ENCODE measurements at places on chromosomes 7 and 10.

- DNase-seq: no peak
These were observed 9.4 kb upstream of the KAT6B start for GRCh38 chr10:74816824-74817498.

DNA sequence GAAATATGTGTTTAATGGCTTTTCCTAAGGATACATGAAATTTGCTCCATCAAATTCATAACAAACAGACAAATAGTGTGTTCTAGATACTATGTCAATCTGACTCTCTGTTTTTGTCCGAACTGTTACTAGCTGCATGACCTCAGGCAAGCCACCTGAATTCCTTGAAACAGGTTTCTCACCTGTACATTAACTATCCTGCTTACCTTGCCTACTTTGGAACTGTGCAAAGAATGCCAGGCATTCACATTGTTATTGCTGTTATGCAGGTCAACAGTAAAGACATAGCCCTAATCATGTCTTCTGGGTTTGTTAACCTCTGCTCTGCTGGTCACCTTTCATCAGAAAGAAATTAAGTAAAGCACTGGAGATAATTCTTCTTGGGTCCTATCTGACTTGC lies 1283.9 kb upstream of the CELF2 start:
- DNase-seq: no peak

DNA sequence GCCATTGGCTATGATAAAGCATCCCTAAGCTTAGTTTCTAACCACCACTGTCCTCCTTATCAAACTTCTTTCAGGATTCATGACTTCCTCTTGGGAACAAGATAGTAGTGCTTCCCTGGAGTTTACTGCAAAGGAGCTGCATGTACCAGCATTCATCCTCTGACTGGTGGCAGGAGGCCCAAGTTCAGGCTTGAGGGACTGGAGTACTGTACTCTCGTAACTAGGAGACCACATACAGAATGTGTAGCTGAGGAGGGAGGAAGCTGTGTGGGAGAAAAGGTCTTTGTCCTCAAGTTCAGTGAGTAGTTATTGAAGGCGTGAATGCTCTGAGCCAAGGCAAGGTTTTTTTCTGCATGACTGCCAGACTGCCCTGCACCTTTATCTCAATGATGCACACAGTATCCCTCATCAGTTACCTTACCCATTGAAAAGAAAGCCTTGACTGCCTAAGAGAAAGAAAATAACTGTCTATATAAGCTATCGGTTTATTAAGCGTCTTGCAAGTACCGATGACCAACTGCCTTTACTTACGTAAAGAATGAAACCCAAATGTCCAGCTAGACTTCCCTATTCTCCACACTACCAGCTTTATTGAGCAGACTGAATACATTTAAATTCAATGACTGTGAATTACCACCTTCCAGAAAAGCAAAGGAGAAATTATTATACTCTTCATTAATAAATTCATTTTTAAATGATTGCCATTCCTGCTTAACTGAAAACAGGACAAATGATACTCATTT lies 12.8 kb downstream of the SCRN1 start:
- no peak for DNase-seq

GRCh38 chr10:63542835-63543575 lies 21.8 kb downstream of the REEP3 start:
- DNase-seq: peak; percentile 65

DNA sequence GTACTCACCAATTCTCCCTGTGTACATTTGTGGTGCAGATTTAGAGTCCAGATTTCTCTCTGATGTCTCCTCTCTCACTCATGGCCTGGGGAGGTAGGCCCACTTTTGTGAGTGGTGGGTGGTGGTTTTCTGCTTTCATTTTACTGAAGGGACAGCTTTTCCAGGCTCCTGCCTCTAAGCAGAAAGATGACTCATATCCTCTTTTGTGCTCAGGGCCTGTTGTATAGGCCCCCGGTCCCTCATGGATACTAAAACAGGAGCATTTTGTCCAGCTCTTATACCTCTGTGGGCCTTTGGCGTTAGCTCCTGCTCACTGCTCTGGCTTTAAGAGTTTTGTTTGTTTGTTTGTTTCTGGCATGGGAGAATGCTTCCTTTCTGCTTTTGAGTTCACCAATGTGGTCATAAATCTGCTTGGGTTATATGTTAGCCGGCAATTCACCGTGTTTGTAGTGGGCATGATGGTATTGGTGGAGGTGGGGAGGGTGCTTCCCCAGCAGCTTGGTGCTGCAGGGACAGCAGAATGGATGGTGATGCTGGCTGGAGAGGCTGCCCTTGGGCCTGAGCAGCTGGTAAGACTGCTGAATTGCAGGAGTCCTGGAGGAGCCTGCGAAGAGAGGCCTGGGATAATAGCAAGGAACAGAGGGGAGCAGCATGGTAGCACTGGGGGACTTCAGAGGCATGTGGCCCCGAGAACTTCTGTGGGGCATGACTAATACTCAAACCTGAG lies 468.7 kb downstream of the RPS24 start:
- DNase-seq: peak; percentile 28

DNA sequence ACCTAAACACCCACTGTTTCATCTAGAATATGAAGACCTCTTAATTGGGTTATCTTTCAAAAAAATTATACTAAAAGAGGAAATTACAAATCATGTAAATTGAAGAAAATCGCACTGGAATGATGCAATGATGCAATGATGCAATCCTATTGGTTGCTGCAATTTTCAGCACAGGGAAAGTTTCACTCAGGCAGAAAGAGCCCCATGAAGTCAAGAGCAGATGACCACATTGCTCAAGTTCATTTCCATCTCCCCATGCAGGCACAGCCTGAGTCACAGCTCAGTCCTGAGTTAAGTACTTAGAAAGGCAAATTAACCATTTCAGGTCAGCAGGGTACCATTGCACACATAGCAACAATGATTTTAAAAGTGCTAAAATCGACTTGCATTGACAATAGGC lies 180.3 kb upstream of the MYO3A start:
- DNase-seq: peak; percentile 8

GRCh38 chr10:13399236-13399635 lies 51.1 kb upstream of the SEPHS1 start:
- no peak for DNase-seq

DNA sequence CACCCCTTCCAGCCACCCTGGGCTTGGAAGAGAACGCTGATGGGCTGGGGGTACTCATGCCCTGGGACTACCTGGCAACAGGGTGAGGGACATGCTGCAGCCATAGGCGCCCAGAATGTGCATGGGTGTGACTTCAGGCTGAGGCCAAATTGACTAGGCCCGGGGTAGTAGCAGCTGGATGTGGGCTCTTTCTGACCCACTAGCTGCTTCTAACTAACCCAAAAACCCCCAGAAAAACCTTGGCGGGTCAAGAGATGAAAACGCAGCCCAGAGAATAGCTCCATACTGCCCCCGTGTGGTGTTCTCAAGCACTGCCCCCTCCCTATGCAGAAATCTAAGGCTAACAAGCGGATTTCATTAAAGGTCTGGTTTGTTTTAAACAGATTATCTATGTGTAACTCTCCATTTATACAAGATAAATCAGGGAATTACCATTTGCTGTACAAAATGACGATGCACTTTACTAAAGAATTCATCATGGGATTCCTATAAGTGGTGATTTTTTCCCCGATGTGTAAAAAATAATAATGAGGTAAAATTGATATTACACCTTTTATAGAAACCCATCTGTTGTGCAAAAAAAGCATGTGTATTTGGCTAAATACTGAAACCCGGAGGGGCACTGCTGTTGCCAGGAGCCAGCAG lies 4.2 kb downstream of the SMARCD3 start:
- no peak for DNase-seq

GRCh38 chr7:152463709-152464311 lies 28.0 kb upstream of the KMT2C start:
- peak; percentile 98 for DNase-seq

DNA sequence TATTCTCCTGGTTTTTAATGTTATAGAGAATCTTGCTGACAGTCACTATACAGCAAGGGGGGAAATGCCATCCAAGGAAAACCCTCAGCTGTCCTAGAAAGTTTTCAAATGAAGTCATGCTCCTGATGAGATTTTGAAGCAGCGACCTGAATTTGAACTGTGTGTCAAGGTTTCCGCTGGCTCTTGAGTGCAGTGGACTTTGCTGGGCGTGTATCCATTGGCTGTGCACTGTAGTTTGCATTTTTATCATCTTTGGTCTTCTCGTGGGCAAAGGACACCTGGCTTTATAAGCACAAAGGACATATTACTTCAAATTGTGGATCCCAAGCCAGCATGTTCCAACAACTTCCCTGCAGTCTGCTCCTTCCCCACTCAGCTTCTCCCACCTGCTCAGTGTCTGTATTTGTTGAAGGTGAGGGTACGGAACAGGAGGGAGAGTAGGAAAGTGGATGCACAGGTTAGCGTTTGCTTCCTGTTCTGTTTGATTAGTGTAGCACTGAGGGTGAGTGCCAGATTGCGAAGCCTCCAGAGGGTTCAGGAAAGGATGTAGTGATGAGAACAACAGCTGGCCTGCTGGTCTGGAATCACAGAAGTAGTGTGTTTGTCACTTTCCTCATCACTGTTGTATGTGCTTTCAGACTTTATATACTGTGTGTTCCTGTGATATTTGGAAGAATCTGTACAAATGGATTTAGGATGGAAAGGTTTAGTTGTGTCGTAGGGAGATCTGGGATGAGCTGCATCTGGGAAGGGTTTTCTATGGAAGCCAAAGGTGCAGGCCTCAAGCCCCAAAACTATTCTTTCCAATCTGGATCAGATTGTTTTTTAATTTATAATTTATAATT lies 204.8 kb downstream of the BMPER start:
- no peak for DNase-seq

- peak; percentile 97 for DNase-seq
These were observed 272.3 kb downstream of the TRIL start for GRCh38 chr7:28685644-28686417.

DNA sequence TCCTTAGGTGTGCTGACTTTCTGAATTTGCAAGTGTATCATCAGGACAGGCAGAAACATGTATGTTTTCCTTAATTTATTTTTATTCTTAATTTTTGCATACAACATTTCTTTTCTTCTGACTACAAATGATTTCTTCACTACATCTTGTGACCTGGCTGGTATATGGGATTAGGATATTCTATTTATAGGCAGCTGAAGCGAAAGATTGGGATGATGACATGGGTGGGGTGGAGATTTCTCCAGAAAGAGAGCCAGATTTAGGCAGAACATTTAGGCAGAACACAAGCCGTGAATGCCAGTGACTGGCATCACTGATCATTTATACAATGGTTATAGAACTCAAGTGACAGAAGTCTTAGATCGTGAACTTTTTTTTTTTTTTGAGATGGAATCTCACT lies 256.7 kb downstream of the KLF6 start:
- DNase-seq: no peak

GRCh38 chr7:87878208-87878735 lies 2.0 kb downstream of the DBF4 start:
- DNase-seq: no peak

DNA sequence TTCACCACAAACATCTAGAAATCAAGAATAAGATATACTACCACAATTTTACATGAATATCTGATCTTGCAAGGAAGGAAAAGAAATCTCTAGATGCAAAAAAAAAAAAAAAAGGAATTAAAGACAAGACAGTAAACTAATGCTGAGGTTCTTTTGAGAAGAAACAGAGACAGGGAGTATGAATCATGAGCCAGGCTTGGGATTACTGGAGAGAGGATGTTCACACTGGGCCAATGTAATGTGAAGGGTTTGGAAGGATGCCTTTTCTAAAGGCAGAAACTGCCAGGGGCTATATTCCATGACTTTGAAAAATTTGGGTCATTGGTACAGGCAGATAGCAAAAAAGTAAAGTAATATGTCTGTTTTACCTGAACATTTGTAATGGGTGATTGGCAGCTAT lies 573.0 kb upstream of the IGFBP3 start:
- DNase-seq: peak; percentile 25

DNA sequence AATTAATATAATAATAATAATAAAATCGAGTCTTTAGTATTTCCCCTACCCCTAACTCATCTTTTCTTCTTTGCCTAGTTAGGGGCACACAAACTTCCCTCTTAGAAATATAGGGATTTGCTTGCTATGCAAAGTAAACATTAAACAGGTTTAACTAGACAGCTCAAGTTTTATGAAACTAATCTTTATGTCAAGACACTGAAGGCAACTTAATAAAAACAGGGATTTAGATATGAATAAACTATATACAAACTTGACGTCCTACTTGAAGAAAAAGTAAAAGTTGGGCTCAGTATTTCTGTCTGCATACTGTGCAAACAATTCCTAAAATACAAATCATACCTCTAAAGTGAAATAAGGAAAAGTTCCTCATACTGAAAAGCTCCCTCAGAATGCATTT lies 52.1 kb upstream of the CAV2 start:
- DNase-seq: no peak

- DNase-seq: no peak
These were observed 98.7 kb downstream of the PROSER2 start for GRCh38 chr10:11921800-11922392.

DNA sequence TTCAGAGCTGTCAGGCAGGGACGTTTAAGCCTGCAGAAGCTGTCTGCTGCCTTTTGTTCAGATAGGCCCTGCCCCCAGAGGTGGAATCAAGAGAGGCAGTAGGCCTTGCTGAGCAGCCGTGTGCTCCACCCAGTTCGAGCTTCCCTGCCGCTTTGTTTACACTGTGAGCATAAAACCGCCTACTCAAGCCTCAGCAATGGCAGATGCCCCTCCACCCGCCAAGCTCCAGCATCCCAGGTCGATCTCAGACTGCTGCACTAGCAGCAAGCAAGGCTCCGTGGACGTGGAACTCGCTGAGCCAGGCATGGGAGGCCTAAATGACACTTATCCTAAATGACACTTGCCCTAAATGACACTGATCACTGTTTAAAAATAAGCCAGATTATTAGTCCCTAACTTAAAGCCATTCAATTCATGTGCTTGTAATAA lies 6.8 kb upstream of the ASB15 start:
- DNase-seq: no peak

DNA sequence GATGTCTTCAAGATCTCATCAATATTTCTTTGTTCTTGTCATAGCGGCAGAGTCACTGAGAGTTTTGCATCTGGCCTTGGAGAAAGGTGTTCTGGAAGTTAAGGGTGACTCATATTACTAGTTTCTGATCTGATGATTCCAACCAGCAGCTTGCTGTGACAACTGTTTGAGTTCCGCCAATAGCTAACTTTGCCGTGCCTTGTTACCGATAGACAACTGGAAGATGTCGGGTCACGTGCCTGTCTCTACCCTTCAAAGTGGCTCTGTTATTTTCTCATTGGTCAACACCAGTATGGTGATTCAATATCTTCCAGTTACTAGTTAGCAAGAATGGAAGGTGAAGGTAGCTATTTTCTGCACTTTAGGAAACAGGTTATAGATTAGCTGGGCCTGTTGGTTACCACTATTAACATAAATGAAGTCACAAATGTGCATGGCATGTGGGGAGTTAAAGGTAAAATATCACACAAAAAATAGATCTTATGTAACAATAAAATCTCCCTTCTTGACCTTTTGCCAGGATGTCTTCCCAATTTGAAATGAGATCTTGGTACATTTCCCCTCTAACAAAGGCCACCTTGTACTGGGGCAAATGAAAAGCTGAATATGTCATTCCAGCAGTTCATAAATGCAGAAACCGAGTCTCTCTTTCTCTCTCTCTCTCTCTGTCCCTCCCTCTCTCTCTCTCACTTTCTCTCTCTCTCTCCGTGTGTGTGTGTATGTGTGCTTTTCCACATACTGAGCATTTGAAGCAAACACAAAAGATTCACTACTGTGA lies 2.6 kb upstream of the MGAM2 start:
- no peak for DNase-seq

- no peak for DNase-seq
These were observed 212.1 kb downstream of the MLLT10 start for GRCh38 chr10:21746118-21746517.
